ENCODE measurements at places on chromosomes 12 and 14.

DNA sequence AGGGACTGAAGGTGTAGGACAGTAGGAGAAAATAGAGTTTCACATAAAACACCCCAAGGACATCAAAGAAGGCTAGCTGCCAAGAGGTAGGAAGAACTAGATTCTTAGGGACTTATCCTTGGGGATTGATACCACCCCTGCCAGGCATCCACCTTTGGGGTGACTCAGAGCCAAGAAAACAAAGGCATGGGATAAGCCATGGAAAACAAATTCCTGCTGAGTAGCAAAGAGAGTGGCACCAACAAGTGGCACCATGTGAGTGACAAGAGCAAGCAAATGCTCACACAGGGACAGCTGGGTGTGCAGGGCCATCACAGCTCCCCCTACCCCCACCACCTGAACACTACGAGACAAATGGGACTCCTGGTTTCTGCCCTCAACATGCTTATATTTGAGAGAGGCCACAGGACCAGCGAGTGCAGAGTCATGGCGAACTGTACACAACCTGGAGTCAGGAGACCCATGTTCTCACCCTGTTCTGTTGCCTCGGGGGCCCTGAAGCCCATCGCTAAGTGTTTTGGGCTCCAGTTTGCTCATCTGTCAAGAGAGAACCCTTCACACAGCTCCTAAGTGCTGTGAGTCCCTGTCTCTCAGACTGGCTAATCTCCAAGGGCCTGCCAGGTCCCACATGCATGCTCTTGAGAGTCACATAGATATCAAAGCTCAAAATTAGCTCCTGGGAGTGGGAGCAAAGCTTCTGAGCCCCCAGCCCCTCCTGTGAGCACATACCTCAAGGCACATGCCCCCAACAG, 91.9 kb downstream of the DPF3 start:
- DNase-seq = no peak

GRCh38 chr12:69685810-69686209, 13.3 kb downstream of the BEST3 start:
- DNase-seq = no peak

DNA sequence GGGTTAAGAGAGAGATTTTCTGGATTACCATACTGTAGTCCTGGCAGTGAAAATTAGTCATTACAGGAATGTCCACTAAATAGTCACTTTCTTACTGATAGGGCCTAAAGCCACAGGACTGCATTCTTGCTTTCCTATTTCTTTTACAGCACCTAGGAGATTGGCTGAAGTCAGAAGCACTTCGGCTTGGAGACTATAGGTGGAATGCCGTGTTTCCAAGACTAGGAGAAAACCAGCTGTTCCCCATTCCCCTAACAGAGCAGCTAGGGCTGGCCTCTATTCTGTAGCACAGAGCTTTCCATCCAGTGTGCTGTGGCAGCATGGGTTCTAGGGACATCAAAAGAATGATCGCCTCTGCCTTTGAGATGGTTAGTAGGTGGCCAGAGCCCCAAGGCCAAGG, 15.1 kb downstream of the PIGH start:
- no peak for DNase-seq

GRCh38 chr12:89882050-89882449, 173.4 kb upstream of the ATP2B1 start:
- no peak for DNase-seq

DNA sequence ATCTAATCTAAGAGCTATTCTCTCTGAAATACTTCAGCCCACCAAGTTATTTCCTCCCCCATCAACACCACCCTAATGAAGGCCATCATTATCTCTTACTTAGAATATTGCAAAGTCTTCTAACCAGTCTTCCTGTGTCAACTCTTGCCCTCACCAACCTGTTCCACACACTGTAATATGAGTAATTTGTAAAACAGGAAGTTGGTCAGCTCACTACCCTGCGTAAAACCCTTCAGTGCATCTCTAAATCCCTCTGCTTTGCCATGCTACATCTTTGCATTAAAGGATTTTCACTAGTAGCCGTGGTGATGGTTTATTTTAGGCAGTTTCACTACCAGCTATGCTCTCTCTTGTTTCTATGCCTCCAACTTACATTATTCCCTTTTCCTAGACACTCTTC, 70.0 kb downstream of the KIF21A start:
- DNase-seq = peak; percentile 0

DNA sequence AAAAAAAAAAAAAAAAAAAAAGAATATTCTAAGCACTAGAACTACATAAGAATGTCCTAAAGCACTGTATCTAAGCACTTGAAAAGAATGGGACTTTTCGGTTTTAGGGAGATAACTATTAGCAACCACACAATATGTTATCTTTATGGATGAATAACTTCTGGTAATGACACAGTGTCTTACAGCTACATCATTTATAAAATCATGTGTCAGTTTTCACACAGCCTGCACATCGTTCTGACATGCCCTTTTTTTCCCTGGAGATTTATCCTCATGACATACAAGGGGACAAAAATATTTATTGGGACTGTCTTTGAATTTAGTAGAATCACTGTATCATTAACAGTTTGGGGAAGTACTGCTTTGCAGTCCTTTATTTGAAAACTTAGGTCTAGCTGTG, 17.3 kb downstream of the TMEM19 start:
- no peak for DNase-seq
